ENCODE measurements at places on chromosomes 12 and 14.

DNA sequence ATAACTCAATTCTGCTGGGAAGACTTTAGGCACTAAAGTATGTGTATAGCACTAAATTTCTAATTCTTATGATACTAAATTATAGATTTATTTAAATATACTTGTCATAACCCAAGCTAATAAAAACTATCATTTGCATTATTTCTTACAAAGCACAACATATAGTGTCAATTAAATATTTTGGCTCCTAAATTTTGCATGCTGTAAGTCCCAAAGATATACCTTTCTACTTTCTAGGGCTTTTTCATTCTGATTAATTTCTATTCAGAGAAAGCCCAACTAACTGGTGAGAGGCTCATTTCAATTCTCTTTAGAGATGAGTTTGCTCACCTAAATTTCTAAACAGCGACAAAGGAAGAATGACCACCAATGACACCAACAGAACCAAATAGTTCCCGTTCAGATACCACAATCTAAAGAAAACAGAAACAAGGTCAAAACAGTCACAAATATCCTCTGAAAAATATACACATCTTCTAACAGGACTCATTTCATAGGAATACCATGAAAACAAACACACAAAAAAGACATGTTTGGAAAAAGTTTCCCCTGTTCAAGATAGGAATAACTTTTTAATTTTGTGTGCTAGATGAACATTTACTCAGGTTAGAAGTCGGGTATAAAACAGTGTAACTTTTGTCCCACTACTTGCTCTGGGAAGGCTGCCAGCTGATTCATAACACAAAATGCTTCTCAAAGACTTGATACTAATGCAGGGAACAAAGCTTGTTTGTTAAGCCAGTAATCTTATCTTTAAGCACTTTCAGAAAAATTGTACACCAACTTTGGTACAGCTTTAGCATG, 7.6 kb downstream of the SLC38A2 start:
- no peak for DNase-seq

DNA sequence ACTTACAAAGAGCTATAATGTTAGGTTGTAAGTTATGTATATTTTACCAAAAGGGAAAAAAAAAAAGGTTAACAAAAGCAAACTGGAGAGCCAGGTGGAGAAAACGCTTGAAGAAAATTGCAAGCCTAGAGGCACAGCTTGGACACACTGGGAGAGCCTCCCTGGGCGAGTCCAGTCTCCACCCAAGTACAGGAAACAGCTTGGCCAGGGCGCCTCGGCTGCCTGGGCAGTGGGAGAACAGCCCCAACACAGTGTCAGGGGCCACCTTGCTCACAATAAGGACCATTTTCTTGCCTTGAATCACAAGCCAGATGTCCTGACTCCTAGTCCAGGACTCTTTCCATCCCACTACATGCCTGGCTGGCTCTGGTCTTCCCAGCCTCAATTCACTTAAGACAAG, 33.3 kb downstream of the TTC7B start:
- DNase-seq = no peak

DNA sequence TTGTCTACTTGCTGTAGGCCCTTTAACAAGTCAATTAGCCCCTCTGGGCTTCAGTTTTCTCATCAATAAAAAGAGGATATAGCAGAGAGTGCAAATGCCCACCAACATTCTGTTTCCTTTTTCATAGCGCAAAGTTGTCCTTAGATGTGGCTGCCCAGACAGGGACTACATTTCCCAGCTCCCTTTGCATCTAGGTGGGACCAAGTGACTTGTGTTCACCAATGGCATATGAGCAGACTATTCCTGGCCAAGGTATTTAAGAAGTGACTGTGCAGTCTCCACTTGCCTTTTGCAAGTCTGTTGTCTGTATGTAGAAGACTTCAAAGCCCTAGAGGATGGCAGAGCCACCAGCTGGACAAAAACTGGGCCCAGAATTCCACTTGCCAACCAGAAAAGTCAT, 59.7 kb downstream of the DAO start:
- no peak for DNase-seq

- no peak for DNase-seq
Measured at GRCh38 chr12:130087222-130087621, 75.0 kb upstream of the FZD10 start.

DNA sequence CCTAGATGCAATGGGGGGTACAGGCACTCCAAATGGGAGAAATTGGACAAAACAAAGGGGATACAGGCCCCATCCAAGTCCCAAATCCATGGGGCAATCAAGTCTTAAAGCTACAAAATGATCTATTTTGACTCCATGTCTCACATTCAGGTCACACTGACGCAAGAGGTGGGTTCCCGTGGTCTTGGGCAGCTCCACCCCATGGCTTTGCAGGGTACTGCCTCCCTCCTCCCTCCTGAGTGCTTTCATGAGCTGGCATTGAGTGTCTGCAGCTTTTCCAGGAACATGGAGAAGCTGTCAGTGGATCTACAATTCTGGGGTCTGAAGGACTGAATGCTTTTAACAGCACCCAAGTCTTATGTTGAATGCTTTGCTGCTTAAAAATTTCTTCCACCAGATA, 274.5 kb upstream of the LRIG3 start:
- DNase-seq = no peak

GRCh38 chr14:61019537-61019936, 38.5 kb downstream of the SLC38A6 start:
- no peak for DNase-seq

DNA sequence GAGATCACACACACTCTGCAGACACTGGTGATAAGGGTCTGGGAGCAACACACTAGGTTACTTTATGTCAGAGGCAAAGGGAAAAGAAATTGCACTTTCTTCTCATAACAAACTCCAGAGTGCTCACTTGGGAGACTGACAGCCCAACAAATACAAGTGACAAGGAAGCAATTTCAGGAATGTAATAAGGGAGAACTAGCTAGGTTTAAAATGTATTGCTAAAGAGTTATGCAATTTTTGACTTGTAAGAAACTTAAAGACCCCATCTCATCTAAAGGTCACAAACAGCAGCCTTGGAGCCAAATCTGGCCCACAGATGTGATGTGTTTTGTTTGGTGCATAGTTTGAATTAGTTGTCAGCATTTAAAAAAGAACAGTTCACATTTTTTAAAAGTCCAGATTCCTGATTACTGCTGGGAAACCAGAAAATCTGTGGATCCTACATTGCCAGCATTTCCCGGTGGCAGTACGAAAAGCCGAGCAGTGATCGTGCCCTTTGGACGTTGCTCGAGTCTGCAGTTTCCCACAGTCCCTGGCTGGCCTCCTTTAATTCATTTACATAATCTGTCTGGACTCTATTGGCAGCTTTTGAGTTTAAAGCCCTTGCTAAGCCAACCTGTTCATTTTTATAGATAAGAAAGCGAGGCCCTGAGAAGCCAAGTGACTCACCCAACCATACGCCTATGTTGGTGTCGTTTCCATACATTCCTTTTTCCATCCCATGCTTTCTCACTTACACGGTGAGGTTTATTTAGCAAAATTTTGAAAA, 42.0 kb upstream of the ETV6 start:
- no peak for DNase-seq

DNA sequence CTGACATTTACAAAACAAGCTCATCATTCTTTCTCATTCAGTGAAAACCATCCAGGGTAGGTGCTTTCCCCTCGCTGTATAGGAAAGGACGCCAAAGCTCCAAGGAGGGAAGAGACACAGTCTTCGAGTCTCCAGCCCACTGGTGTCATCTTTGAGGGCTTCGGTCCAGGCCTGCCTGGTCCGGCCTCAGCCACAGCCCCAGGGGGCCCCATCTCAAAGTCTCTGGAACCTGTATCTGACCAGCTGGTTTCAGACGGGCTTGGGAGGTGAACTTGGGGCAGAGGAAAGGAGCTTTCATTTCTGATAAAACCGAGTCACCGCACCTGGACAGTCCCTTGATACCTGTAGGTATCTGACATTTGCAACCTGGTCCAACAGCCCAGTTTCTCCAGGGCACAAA, 229.5 kb upstream of the RTL1 start:
- no peak for DNase-seq

GRCh38 chr12:116259800-116260577, 17.5 kb downstream of the MED13L start:
- DNase-seq = no peak

DNA sequence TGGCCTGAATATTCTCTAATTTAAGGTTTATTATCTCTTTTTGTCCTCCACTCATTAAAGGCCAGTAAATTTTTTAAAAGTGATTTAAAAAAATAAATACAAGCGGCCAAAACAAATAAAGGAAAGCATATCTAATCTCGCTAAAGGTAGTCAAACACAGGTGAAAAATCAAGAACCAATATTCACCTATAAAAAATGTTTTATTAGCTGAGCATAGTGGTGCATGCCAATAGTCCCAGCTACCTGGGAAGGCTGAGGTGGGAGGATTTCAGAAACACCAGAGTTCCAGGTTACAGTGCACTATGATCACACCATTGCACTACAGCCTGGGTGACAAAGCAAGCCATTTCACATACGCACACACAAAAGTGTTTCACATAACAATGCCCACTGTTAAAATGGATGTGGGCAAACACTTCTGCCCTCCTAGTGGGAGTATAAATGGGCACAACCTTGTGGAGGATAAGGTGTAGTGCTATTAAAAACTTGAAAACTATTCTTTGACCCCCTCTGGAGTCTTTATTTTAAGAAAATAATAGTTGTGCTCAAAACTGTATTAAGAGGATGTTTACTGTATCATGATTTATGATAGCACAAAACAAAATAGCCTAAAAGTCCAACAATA, 32.7 kb upstream of the NAP1L1 start:
- no peak for DNase-seq

DNA sequence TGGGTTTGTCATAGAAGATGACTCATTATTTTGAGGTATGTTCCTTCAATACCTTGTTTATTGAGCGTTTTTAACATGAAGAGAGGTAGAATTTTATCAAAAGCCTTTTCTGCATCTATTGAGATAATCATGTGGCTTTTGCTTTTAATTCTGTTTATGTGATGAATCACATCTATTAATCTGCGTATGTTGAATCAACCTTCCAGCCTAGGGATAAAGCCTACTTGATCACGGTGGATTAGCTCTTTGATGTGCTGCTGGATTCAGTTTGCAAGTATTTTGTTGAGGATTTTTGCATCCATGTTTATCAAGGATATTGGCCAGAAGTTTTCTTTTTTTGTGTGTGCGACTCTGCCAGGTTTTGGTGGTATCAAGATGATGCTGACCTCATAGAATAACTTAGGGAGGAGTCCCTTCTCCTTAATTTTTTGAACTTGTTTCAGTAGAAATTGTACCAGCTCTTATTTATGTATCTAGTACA, 602.6 kb downstream of the SNAPC1 start:
- DNase-seq = no peak

- DNase-seq = no peak
Measured at GRCh38 chr12:131923260-131923659, 5.8 kb upstream of the PUS1 start.

- no peak for DNase-seq
Measured at GRCh38 chr12:92743026-92743425, 40.2 kb downstream of the PLEKHG7 start.

GRCh38 chr14:91501951-91502930, 7.9 kb downstream of the PPP4R3A start:
- no peak for DNase-seq

DNA sequence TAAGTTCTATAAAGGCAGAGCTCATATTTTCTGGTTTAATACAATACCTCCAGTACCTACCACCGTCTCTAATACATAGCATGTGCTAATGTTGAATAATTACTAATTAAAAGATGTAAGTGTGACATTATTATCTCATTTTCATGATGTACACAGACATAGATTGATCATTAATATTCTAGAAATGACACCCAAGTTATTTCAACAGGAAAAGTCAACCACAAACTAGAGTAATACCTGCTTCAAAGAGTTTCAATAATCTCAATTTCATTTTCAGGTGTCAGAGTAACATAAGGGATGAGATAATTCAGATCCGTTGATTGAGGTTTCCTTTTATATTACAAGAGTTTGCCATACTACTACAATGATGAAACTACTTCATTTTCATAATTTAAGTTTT, 388.9 kb downstream of the SOX5 start:
- no peak for DNase-seq

GRCh38 chr12:57012600-57013465, 3.5 kb downstream of the TAC3 start:
- DNase-seq = no peak

DNA sequence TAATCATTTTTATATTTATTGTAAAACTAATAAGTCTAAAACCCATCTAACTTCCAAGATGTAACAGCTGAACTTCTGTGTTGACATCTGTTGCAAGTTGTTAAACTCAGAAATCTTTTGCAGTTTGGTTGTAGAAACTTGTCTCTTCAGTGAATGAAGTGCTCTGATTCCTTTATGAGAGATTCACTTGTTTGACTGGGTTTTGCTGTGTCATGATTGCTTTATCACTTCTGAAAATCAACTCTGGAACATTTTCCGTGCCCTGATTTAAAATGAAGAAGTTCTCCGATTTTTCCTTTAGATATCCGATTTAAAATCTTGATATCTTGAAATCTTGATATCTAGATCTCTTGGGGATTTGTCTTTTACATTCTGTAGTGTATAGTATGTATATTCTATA, 65.1 kb downstream of the DIP2B start:
- DNase-seq = no peak

GRCh38 chr14:55387121-55387520, 24.5 kb downstream of the ATG14 start:
- DNase-seq = no peak

GRCh38 chr14:38238332-38238731, 17.6 kb downstream of the CLEC14A start:
- DNase-seq = no peak

GRCh38 chr12:41497409-41497808, 309.3 kb downstream of the PDZRN4 start:
- DNase-seq = no peak

- no peak for DNase-seq
Measured at GRCh38 chr12:52086944-52087835, 7.7 kb downstream of the SMIM41 start.

DNA sequence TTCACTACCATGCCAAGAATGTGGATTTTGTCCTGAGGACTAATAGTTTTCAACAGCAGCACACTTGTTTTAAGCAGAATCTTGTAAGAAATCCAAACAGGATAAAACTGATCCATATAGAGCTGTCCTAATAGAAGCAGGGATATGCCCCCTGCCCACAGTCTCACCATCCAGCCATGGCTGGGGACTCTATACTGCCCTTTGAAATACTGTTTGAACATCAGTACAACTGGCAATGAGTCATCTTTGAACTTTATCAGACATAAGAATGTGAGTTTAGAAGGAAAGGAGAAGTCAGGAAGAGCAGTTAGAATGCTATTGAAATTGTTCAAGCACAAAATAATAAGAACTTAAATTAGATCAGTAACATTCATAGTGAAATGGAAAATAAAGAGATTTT, 3.8 kb upstream of the C12orf42 start:
- no peak for DNase-seq

- DNase-seq = no peak
Measured at GRCh38 chr12:54287261-54288157, 7.0 kb downstream of the HNRNPA1 start.

- DNase-seq = no peak
Measured at GRCh38 chr12:83700838-83701237, 1014.1 kb downstream of the TMTC2 start.
